ENCODE measurements at places on chromosomes 7 and 10. TPM values are rescaled to one million over a fixed set of nuclear protein-coding genes. Genes with fewer than 3 reads are reported as not detected.

IDI2 gene
- total RNA-seq = not detected

PTN gene
- total RNA-seq = 8.3 TPM

ZNF680 gene
- total RNA-seq = 6.6 TPM

FANK1 gene
- total RNA-seq = 13.3 TPM

PIK3AP1 gene
- not detected for total RNA-seq

Measured in GM23248 (cell line).